GM23248 (cell line): ENCODE measurements at places on chromosomes 4 and X. TPM values are rescaled to one million over a fixed set of nuclear protein-coding genes. Genes with fewer than 3 reads are reported as not detected.

- no peak for DNase-seq
- no peaks in the 10 kb centered on the region for H3K27me3 ChIP-seq
- no peak overlapping the region for H3K27ac ChIP-seq
- H3K4me1 ChIP-seq, result no peaks in the 10 kb centered on the region
- H3K36me3 ChIP-seq, result no peaks in the 10 kb centered on the region
Observed at GRCh38 chr4:127344071-127344470, 288.7 kb upstream of the INTU start.

GRCh38 chrX:63282077-63282476 is 69.1 kb downstream of the SPIN4 start:
- DNase-seq, result no peak
- H3K4me1 ChIP-seq, result no peaks in the 10 kb centered on the region

- H3K4me1 ChIP-seq, result peaks cover 3% of the 10 kb centered on the region; the same call in 1 of the 2 replicates
- no peak overlapping the region for H3K27ac ChIP-seq
- H3K4me3 ChIP-seq, result no peak overlapping the region
- no peaks in the 10 kb centered on the region for H3K36me3 ChIP-seq
- no peaks in the 10 kb centered on the region for H3K27me3 ChIP-seq
Observed at GRCh38 chr4:40571208-40571607, 58.5 kb downstream of the RBM47 start.

DNA sequence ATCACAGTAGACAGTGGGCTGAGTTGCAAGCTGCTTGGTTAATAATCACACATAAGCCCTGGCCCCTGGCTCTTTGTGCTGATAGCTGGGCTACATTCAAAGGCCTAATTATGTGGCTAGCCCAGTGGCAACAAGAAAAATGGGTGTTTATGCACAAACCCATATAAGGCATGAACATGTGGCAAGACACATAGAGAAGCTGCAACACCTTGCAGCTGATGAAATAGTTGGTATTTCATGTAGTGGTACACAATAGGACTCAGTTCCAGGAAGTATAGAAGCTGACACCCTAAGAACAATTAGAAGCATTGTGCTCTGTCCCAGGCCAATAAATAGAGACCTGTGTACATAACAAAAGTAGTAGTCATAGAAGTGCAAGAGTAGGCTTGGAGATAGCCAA is 14.6 kb upstream of the ZNF630 start:
- no peak for DNase-seq
- no peaks in the 10 kb centered on the region for H3K4me1 ChIP-seq
- no peaks in the 10 kb centered on the region for H3K36me3 ChIP-seq
- H3K27ac ChIP-seq, result no peak overlapping the region
- H3K27me3 ChIP-seq, result no peaks in the 10 kb centered on the region

DNA sequence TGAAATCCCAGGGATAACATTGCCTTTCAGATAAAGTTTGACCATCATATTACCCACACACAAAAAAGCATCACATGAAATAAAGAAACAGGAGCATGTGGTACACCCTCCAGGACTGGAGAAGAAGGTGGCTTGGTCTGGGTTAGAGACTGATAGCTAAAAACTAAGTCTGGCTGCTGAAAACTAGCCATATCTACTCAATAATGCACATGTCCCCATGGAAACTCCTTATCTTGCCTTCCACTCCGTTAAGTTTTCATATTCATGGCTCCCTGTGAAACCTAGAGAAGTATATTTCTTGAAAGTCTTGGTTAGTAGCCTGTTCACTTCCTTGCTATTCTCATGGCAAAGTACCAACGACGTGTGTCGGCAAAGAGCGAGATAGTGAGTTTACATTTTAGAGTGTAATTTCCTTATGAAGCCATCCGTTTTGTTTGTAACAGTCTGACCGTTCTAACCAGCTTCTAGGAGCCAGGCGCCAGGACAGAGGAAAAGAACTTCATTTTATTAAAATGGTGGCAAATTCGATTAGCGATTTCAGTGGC is 6.7 kb upstream of the DCTD start:
- H3K36me3 ChIP-seq, result no peaks in the 10 kb centered on the region
- H3K27me3 ChIP-seq, result no peaks in the 10 kb centered on the region
- H3K4me1 ChIP-seq, result peaks cover 14% of the 10 kb centered on the region
- DNase-seq, result no peak
- H3K27ac ChIP-seq, result no peak overlapping the region
- H3K4me3 ChIP-seq, result no peak overlapping the region

GRCh38 chr4:111040904-111041303 is 418.0 kb upstream of the PITX2 start:
- no peaks in the 10 kb centered on the region for H3K27me3 ChIP-seq
- no peak overlapping the region for H3K27ac ChIP-seq
- peaks cover 10% of the 10 kb centered on the region for H3K4me1 ChIP-seq
- no peaks in the 10 kb centered on the region for H3K36me3 ChIP-seq

DNA sequence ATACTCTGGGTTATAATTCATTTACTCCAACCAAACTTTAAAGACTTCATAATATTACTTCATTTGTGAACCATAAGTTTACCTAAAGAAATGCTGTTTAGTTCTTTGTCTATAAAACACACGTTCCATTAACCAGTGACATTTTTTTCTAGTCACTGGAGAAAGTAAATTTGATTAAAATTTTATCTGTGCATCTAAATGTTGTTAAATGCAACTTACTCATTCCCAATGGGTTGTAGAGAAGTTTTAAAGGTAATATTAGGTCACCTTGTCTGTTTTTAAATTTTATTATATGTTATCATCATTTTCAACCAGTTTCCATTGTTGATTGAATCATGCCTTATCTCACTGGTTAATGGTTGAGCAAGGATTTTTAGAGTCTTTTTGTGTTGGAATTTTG is 401.4 kb downstream of the CCSER1 start:
- H3K4me3 ChIP-seq, result no peak overlapping the region
- no peak overlapping the region for H3K27ac ChIP-seq
- H3K4me1 ChIP-seq, result no peaks in the 10 kb centered on the region
- no peaks in the 10 kb centered on the region for H3K36me3 ChIP-seq
- H3K27me3 ChIP-seq, result no peaks in the 10 kb centered on the region

Gene LSM6
- total RNA-seq, result 28.8 and 32.3 TPM in 2 replicates

Gene RPS6KA6
- total RNA-seq, result 5.4 and 6.2 TPM in 2 replicates

Gene SPANXN4
- total RNA-seq, result not detected in 2 replicates

Gene CT45A3
- total RNA-seq, result not detected in 2 replicates
